HFF-Myc (cell line): ENCODE measurements at places on chromosomes 16 and 17.

- no peak for DNase-seq
Measured at GRCh38 chr16:24624102-24624501, 84.7 kb downstream of the RBBP6 start.

DNA sequence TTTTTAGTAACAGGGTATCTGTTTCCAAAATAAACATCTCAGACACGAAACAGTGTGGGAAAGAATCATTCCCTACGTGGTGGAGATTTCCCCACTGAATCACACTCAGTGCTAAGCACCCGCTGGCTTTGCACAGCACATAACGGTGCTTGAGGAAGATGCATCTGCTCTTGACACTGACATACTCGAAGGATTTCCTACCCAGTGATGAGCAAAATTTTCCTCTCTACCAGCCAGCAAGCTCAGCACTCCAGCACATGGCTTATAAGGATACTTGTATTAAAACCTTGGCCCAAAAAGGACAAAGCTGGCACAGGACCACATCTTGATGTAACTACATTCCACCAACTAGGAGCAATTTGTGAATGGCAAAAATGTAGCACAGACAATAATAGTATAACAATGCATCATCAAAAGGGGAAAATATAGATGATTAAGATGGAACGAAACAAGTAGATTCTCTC lies 59.0 kb downstream of the ANKFY1 start:
- DNase-seq = peak; percentile 22

GRCh38 chr16:83541231-83541630 lies 266.5 kb upstream of the HSBP1 start:
- no peak for DNase-seq

GRCh38 chr16:78566397-78567073 lies 467.1 kb downstream of the WWOX start:
- DNase-seq = no peak

GRCh38 chr17:3590231-3590630 lies 19.0 kb downstream of the TRPV1 start:
- no peak for DNase-seq

DNA sequence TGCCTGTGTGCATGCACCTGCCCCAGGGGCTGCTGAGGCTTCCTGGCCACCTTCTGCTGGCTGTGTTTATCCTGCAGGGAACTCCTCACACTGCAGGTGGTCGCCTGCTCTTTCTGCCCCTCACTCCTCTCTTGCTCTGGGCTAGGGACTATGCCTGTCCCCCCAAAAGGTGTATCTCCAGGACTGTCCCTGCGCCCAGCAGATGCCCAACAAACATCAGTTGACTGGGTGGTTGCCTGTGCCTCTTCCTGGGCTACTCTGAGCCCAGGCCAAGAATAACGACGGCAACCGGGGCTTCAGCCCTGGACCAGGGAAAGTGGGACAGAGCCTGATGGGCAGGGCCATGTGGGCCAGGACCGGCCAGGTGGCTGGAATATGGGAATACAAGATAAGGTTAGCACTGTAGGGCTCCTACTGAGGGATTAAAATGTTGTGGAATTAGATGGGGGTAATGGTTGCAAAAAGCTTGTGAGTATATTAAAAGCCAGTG lies 55.4 kb downstream of the VAC14 start:
- no peak for DNase-seq

DNA sequence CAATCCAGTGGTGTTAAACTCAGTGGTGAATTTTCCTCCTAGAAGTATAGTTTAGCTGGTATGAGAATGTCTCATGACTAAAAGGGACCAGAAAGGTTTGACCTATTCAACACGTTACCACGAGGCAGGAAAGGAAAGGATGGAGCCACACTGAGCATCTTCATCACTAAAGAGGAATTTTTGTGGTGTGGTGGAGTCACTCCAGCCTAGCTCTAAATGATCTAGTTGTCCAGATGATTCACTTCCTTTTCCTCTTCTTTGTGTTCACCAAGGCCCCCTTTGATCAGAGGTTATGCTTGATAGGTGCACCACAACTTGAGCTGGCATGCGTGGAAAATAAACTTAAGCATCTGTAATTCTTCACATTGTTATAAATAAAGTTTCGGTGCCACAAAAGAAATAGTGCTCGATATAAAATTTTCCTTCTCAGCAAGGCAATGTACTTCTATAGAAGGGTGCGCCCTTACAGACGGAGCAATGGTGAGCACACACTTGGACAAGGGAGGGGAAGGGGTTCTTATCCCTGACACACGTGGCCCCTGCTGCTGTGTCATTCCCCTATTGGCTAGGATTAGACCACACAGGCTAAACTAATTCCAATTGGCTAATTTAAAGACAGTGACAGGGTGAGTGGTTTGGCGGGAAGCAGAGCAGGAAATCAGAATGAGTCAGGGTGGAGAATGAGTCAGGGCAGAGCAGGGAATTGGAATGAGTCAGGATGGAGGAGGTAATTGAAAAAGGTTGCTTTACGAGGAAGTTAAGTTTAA lies 254.6 kb downstream of the HS3ST3A1 start:
- peak; percentile 93 for DNase-seq

GRCh38 chr16:22189473-22190080 lies 16.5 kb upstream of the EEF2K start:
- no peak for DNase-seq

DNA sequence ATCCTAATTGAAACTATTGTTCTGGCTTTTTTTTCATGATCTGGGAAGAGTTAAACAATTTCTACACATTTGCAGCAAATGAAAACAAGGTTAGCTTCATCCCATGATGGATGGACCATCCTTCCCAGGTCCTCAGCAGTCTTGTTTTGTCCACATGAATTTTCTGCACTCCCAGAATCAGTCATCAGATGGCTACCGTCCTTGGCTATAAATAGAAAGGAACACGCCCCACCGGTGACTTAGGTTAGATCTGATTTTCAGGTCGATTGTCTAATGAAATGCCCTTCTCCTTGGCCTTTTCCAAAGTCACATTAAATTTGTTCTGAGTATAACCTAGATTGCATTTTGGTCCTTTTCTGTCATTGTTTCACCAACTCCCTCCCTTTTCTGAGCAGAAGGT lies 41.4 kb upstream of the NOL11 start:
- no peak for DNase-seq

GRCh38 chr16:11681976-11682654 lies 13.9 kb downstream of the SNN start:
- DNase-seq = no peak

- DNase-seq = no peak
Measured at GRCh38 chr16:72457243-72457940, 285.4 kb upstream of the PMFBP1 start.

DNA sequence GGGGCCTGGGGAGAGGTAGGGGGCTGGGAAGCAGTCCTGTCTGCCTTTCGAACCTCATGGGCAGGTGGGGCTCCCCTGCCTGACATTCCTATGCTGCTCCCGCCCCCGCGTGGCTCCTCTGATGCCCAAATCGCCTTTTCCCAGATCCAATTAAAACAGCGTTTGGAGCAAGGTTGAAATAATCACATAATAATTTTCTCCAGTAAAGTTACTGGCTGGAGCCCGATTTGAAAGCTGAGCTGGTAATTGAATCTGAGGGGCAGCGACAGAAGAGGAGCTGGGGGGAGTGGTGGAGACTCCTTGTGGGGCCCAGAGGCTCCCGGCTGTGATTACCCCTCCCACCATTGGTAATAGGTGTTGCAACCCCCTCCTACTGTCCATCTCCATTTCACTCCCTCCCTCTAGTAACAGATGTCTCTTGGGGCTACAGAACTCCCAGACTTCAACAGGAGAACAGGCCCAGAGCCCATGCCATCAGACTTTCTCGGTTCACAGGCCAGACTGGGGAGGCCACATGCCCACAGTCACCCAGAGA lies 38.9 kb upstream of the C1QL1 start:
- DNase-seq = no peak

GRCh38 chr16:88383401-88384221 lies 852 bp downstream of the ZNF469 start:
- DNase-seq = peak; percentile 29

- no peak for DNase-seq
Measured at GRCh38 chr16:11494433-11494832, 92.3 kb downstream of the LITAF start.

GRCh38 chr16:73054125-73054484 lies 6.2 kb upstream of the ZFHX3 start:
- DNase-seq = no peak

DNA sequence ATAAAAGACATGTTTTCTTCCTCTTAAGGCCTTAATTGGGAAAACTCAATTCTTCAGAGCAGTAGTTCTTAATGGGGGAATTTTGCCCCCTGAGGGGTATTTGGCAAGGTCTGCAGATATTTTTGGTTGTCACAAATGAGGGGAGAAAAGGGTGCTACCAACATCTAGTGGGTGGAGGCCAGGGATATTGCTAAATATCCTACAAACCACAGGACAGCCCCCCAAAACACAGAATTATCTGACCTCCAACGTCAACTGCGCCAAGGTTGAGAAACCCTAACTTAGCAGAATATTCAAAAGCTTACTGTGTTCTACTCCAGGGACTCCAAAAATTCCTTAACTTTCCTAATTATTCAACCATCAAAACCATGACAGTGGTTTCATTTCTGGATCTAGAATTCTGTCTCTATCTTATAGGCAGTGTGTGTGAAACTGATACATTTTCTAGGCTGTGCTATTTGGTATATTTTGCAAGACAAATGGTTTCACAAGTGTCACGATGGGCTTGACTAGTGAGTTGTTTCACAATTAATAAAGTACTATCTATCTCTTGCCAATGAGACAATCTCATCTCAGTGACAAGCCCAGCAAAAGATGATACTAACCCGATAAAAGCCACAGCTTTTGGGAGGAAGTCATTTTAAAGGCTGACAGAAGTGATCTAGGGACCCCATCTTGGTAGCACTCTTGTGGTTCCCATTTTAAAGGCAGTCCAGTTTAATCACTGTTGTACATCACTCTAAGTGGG lies 14.7 kb downstream of the TXNDC11 start:
- no peak for DNase-seq

DNA sequence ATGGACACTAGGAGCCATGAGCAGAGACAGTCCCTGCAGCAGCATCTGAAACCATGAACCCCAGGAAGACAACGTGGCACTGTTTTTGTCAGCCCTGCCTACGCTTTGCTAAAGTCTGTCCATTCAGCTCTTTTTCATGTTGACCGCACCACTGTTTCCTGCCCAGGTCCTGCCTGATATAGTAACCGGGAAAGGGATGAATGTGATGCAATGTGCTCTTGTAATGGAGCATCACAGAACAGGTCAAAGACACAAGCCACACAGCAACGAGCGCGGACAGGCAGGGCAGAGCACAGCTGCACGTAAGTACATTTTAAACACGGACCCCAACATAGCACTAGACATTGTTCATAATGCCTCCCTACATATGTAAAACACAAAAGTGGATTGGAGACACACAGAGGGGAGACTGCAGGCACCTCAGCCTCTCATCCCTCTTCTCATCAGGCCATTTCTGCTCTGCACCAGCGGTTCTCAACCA lies 16.9 kb upstream of the TNFRSF13B start:
- no peak for DNase-seq

- no peak for DNase-seq
Measured at GRCh38 chr16:50124769-50125168, 28.3 kb upstream of the TENT4B start.

DNA sequence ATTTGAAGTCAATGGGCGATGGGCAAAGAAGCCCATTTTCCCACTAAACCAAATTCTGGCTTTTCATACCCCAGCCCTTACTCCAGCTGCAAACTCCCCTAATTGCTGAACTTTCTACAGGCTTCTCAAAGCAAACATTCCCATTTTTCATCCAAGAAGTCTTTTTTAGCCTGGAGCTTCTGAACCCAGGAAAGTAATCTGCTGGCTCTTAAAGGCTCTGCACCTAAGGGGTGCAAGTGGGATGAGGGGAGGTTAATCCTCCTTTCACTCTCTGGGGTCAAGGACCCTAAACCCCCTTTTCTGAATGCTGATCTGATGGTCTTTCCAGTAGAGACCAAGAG lies 2.4 kb downstream of the HOXB7 start:
- no peak for DNase-seq

GRCh38 chr17:81234940-81235821 lies 3.7 kb downstream of the TEPSIN start:
- no peak for DNase-seq

- no peak for DNase-seq
Measured at GRCh38 chr17:6548578-6549330, 7.6 kb downstream of the PITPNM3 start.

DNA sequence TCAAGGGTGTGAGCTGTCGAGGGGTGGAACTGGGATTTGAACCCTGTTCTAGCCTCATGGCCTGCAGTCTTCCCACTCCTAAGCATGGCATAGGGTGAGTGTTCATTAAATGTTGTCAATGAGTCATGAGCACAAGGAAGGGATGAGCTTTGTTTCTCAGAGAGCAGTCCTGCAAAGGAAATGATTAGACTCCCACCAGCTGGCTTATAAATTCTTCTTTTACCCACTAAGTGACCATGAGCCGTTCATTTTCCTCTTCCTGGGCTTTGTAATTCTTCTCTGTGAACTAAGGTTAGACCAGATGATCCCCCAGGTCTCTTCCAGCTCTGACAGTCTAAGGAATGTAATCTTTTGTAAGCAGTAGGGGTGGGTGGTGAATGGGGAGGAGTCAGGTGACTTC lies 47.9 kb upstream of the HNF1B start:
- no peak for DNase-seq

DNA sequence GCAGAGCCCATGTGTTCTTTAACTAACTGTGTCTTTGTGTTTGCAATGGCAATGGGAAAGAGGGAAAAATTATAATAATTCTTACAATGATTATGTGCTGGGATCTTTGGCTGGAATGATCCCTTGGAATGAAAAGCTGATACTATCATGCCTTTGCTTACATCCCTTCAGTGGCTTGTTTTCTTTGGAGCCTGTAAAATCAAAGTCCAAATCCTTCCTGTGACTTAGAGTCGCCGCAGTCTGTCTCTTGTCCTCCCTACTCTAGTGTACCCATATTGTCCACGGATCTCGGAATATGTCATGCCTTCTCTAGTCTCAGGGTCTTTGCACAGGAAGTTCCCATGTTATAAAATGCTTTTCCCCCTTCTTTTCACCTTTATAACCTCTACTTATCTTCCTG lies 111.7 kb upstream of the MAF start:
- DNase-seq = no peak

GRCh38 chr17:63550817-63551639 lies 751 bp downstream of the DCAF7 start:
- no peak for DNase-seq

- DNase-seq = no peak
Measured at GRCh38 chr16:27232061-27232900, 29.0 kb downstream of the KDM8 start.

GRCh38 chr17:64496348-64496785 lies 487 bp downstream of the POLG2 start:
- no peak for DNase-seq

- no peak for DNase-seq
Measured at GRCh38 chr17:65049085-65049756, 7.3 kb downstream of the GNA13 start.
